Activated CD4-positive, CD25-positive, alpha-beta regulatory T cell treated with anti-CD3 and anti-CD28 coated beads, Interleukin-2, amount 50 U/mL, for 72 hours (primary cell): ENCODE measurements at places on chromosomes 2 and 18.

DNA sequence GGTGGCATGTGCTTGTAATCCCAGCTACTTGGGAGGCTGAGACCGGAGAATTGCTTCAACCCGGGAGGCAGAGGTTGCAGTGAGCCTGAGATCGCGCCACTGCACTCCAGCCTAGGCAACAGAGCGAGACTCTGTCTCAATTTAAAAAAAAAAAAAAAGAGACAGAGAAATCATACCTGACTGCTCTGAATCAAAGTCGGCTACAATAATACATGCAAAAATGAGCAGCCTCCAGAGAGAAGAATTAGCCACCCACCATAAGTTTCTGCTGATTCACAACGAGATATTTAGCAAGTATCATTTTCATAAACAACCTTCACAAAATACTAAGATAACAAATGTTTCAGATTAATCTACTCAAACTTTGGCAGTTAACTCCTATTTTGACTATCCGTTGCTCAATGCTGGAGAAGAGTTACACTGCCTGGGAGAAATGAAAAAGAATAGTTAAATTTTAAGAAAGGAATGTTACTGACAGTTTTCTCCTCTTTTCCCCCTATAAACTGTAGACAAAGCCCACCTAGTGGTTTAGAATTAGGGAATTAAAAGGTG lies 1.5 kb downstream of the OSBPL1A start:
- DNase-seq, result no peak

GRCh38 chr2:165456027-165456426 lies 13.5 kb upstream of the CSRNP3 start:
- DNase-seq, result no peak

GRCh38 chr2:200199576-200200263 lies 106.8 kb upstream of the SPATS2L start:
- DNase-seq, result no peak

DNA sequence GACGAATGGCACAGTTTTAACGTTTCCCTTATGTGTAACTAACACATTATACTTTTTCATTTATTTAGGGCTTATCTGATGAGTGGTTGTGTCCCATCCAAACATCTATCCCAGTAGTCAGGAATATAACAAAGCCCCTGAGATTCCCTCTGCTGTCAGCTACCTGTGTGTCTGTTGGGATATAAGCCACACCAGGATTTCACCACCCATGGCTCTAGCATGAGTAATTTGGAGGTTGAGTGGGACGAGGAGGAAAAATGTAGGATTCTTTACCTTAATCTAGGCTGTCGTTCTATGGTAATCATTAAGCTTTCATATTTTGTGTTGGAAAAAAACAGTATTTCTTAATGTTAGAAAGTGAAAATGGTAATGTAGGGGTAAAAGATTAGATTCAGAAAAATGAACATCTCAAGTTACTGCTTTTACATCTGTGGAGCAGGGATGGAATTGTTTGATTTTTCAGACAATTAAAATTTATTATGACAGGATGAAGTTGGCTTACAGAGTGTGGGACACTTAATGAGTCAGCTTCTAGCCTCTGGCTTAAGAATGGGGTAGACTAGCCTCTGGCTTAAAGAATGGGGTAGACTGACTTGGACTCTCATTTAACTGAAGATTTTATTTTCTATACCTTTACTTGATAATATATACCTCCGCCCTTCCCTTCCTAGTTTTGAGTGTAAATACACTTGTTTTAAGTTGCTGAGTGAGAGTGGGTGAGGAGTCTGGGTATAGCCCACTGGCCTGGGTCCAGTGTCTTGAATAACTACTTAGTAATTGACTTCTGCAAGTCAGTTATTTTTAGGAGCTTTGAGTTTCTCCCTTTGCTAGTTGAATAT lies 88.5 kb upstream of the RANBP2 start:
- DNase-seq, result no peak
